T-helper 9 cell (primary cell): ENCODE measurements at places on chromosomes 12 and 14.

GRCh38 chr14:99892406-99892805, 99.2 kb downstream of the EML1 start:
- no peak for DNase-seq

DNA sequence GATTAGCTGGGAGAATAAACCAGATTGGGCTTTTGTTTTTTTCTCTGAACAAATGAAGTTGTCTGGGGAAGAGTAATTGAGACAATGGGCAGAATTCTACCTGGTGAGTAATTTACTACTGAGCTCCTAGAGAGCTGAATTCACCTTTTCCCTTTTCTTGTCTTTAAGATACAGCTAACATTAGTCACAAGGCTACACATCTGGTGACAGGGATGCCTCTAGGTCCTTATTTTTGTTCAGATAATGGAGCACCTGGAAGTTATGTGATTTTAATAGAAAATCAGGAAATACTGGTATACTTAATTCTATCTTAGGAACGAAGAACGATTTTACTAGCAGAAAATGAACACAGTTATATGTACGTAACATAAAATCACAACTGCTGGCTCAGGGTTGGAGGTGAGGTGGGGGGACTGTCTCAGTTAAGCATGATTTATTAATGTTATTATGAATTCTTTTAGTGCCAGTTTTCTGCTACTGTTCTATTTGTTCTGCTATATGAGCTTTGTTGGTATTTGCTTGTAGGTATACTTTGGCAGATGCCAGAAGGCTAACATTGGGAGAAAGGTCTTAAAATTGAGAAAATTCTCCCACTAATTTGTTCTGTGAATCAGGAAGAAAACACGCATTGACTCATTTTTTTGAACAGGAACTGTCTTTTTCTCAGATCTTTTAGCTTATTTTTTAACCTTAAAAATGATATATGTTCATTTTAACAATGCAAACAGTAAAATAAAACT, 482.7 kb upstream of the RGS6 start:
- no peak for DNase-seq

DNA sequence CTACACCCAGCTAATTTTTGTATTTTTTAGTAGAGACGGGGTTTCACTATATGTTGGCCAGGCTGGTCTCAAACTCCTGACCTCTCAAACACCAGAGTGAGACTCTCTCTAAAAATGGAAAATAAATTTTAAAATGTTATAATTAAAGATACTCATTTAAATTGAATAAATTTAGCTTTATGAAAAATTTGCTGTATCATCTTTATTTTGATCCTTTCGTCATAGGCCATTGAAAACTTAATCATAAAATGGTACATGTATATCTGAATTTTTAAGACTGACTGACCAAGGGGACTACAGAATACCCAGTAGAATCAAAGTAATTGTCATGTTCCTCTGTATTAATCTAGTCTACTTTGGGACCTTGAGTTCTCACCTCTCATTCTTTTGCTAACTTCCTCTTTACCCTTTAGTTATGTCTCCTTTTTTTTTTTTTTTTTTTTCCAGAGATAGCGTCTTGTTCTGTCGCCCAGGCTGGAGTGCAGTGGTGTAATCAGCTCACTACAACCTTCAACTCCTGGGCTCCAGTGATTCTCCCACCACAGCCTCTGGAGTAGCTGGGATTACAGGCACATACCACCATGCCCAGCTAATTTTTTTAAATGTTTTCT, 9.5 kb downstream of the RAB5B start:
- DNase-seq = no peak

GRCh38 chr12:131619736-131620506, 91.0 kb upstream of the SFSWAP start:
- DNase-seq = no peak

DNA sequence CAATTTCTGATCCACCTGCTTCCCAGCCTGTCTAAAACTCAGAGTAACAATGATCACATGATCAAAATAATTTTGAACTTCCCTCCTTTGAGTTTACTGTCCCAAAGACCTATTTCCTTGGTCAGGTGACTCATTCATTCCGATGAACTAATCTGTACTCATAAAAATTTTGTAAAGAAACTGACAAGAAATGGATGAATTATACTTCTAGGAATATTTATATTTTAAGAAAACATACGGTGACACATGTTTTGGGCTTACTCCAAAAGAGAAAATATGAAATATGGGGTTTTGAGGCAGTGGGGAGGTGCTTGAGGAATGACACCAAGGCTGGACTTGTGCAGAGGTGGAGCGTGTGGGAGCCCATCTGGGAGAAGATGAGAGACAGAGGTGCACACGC, 42.0 kb downstream of the GUCY2C start:
- DNase-seq = no peak

GRCh38 chr12:93156086-93156716, 221.5 kb upstream of the NUDT4 start:
- DNase-seq = no peak

DNA sequence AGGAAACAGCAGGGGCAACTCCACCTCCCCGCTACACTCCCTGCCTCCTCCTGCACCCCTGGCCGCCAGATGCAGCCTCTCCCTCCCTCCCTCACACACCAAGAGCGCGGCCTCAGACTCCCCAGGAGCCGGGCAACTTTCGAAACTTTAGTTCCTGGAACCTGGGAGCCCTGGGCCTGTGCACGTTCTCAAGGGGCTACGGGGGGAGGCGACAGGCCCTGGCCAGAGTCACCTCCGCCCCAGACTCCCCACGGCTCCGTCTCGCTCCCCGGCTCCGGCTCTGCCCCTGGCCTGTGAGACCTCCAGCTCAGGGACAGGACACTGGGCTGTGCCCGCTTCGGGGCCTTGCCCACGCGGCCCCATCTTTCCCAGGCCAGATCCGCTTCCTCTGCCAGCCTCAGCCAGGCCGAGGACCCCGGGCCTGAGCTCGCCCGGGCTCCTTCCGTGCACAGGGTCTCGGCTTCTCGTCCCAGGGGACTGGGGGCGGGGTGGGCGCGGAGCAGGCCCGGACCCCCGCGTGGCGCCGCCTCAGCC, 5.5 kb downstream of the AMN start:
- DNase-seq = no peak

DNA sequence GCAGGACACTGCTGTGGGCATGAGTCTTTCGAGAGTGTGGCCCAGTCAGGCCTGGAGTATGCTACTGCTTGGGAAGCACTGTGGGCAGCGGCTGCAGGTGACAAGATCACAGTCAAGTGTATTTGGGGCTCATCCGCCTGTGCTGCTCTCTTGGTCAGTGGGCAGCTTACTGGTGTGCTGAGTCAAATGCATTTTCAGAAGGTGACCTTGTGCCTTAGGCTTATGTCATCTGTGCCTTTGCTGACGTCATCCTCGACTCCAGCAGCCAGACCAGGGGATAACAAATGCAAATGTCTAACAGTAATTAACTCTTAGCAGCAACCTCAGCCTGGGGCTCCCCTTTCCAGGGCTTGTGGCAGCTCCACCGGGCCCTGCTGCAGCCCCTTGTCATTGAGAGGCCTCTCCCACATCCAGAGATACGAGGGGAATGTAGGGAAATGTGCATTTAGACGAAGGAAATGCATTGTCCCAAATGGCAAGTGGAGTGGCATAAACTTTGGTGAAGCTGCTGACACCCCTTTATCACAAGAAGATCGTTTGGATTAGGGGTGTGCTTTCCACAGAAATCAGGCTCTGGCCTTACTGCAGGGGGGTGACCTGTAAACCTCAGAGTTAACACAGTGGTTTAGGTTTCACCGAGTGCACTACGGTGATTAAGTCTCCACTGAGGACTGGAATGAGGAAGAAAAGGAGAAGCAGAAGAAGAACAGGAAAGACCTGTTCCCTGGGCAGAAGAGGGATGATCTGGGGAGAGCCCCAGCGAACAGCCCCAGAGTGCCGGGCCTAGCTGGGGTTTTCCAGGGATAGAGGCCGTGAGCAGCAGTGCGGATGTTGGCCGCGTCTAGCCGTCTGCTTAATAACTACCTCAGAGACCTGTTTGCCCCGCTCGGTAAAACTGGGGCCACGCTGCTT, 39.7 kb downstream of the PSMA6 start:
- DNase-seq = no peak

DNA sequence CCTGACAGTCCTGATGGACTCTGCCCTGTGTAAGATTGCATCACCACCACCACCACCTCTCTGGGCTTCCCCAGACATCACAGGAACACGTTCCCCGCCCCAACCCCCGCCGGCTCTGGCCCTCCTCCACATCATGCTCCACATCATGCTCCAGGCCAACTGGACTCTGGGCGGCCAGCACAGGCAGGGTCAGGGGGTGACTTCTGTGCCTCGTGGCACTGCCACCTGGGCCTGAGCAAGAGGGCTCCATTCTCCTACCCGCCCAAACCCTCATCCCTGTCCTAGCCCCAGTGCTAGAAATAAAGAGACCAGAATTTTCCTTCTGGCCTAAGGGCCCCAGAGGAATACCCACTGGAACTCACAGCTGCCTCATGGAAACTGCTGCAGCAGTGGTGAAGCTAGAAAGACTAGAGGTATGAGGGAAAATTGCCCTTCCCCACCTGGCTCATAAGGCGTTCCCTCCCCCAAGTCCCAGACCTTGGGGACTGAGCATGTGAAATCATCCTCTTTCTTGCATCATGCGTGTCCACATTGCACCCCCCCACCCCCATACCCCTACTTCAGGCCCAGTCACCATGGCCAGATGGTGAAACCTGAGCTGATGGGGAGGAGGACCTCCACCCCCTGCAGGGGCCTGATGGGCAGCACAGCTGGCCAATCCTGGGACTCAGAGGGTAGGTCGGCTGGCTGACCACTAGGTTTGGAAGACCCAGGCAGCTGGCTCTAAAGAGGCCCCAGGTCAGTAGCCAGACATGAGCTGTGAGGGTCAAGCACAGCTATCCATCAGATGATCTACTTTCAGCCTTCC, at the start of gene INHBE:
Gene INHBE, plus strand, starts transcription at position 742 of the 808 bp plus-strand sequence. CDS start 230 bp downstream, outside the sequence.
- DNase-seq = no peak

DNA sequence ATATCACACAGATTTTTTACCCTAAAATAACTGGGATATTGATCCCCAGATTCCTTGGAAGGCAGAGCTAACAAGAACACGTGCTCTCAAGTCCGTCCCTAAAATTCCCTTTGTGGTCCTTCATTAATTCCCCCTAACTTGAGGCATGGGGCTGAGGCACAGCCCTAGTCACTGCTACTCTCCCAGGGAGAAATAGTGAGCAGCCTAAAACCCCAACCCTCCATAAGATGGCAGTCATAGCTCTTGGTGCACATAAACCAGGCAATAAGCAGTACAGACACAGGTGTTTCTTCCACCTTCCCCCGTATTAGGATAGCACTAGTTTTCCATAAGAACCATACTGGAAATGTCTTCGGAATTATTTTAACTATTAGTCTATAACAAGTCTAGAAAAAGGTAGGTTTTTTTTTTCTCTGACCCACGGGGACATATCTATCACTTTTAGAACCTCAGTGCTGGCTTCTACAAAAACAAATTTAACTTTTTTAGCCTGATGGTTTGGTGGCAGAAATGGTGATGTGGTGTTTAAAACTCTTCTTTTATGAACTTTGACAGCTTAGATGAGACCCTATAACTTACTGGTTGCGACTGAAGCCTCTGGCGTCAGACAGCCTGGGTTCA, 3.1 kb upstream of the ARHGEF40 start:
- no peak for DNase-seq

DNA sequence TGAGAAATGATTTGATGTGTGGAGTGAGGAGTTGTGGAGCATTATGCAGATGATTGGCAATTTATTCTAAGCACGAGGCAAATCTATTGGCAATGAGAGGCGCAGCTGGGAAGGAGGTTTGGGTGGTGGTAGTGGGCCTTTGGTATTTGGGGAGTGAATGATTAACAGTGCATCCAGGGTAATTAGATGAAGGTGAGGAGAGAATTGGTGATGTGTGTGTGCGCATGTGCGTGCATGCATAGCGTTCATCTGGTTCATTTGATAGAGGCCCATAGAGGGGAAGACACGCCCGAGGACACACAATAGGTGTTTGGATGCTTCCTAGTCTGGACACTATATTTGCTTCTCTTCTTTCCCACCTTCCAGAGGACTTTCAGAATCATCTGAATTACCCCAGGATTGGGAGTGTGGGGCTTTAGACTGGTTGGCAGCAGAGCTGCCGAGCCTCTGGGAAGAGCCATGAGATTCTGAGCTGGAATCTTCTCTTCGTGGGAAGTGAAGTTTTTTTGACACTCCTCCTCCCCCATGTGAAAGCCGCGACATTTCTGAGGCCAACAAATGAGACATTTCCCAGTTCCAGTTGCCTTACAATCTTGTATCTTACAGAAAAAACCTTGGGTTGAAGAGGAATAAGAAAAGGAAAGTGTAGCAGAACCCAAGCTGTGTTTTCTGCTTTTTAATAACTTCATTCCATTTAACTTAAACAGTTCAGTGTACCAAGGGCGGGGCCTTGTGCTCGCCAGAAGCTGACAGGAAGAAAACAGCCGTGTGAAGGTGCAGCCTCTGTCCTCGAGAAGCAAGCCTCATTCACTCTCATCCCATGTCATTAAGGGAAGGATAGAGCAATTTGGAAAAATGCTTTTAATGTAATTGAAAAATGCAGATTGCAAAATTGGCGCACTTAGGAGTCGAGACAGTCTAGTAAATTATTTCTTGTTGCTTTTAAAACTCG, 65.2 kb downstream of the SLC25A47 start:
- DNase-seq = no peak

DNA sequence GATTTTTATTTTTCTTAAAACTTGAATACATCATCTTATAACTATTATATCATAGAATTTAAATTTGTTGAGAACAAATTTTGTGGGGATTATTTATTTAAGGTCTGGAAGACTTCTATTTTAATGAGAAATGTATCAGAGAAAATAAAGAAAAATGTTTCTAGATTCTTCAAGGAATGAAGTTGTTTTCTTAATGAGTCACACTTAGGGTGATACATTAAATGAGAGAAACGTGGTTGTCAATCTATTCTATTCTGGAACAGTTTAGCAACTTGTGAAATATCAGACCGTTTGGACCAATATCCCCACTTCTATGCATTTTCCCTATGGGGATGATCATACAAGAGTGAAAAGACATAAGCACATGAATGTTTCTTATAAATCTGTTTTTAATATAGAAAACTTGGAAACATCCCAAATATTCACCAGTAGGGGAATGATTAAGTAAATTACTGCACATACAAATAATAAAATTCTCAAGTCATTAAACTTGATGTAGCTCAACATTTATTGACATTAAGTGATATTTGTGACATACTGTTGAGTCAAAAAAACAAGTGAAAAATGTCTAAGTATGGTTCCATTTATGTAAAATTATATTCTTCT, 88.5 kb downstream of the E2F7 start:
- no peak for DNase-seq

DNA sequence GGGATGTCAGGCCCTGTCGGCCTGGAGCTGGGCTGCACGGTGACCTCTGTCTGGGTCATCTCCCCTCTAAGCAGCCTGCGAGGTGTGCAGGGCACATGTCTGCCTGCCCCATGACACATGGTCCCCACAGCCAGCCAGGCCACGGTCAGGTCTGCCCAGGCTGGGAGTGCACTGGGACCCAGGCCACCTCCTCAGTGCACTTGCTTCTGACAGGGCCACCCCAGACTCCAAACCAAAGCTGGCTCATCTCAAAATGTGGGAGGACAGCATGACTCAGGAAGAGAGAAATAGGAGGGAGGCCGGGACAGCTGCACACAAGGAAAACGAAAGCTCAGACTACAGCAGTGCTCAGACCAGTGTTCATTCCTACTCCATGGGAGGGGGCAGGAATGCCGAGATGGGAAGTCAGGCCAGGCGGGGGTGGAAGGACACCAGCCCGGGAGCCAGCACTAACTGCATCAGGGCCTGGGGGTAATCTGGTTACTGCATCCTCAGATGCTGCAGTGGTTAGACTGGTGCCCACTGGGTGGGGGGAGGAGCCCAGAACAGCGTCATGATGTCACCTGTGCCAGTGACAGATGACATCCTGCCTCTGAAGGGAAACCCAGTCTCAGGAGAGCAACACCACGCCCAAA, 4.0 kb downstream of the P2RX2 start:
- no peak for DNase-seq

GRCh38 chr12:6230321-6231110, 30.3 kb downstream of the CD9 start:
- DNase-seq = peak; percentile 57

GRCh38 chr14:40806471-40806870, 800.2 kb upstream of the LRFN5 start:
- no peak for DNase-seq
